Prostate gland (tissue), 2 donors: ENCODE measurements at places on chromosomes 5 and 9. TPM values are rescaled to one million over a fixed set of nuclear protein-coding genes. Genes with fewer than 3 reads are reported as not detected.

CCDC180 gene
- total RNA-seq: 1.6 TPM

DNA sequence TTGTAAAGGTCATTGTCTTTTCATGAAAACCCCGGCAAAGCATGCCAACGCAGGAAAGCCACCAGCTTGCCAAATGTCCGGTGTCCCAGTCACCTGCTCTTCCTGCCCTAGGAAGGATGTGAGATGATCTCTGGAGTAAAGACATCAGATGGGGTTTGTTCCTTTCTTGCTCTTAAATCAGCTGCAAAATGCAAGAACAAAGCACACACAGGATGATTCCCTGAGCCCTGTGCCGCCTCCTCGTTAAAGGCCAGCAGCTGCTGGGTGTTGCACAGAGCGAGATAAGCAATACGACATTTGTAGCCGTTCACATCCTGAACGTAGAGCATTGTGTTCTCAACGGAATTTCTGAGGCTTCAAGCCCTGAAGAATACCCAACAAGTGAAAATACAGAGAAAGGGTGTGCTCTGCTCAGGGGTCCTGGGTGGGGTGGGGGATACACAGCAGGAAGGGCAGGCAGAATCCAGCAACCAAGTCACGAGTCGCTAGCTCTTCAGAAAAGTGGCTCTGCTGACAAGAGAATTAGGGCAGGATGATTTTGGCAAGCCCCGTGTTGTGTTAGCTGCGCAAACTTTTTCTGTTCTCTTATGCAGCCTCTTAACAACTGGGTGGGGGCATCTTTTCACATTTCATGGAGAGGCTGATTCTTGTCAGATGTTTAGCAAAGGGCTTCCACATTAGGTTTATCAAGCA is 229.2 kb upstream of the MAP3K1 start:
- H3K27ac ChIP-seq: peak overlapping the region; percentile 44
- H3K27me3 ChIP-seq: no peaks in the 10 kb centered on the region
- H3K4me3 ChIP-seq: no peak overlapping the region
- H3K4me1 ChIP-seq: no peaks in the 10 kb centered on the region
- H3K36me3 ChIP-seq: no peaks in the 10 kb centered on the region
- peak; percentile 47 for DNase-seq

- no peak overlapping the region for H3K27ac ChIP-seq
- H3K27me3 ChIP-seq: no peaks in the 10 kb centered on the region
- H3K4me1 ChIP-seq: peaks cover 3% of the 10 kb centered on the region
- H3K36me3 ChIP-seq: no peaks in the 10 kb centered on the region
- no peak for DNase-seq
Observed at GRCh38 chr5:72510610-72511181, 3.5 kb upstream of the ZNF366 start.

GRCh38 chr5:169098331-169099121 is 202.4 kb downstream of the SLIT3 start:
- H3K27ac ChIP-seq: no peak overlapping the region
- no peak overlapping the region for H3K4me3 ChIP-seq
- H3K27me3 ChIP-seq: no peaks in the 10 kb centered on the region
- H3K4me1 ChIP-seq: no peaks in the 10 kb centered on the region
- no peak for DNase-seq

GRCh38 chr9:80932947-80933780 is 756.2 kb downstream of the TLE1 start:
- peak; percentile 19 for DNase-seq
- H3K27me3 ChIP-seq: no peaks in the 10 kb centered on the region
- H3K27ac ChIP-seq: peak overlapping the region; percentile 4
- no peak overlapping the region for H3K4me3 ChIP-seq
- no peaks in the 10 kb centered on the region for H3K36me3 ChIP-seq
- no peaks in the 10 kb centered on the region for H3K4me1 ChIP-seq

BARHL1 gene
- not detected for total RNA-seq

DNA sequence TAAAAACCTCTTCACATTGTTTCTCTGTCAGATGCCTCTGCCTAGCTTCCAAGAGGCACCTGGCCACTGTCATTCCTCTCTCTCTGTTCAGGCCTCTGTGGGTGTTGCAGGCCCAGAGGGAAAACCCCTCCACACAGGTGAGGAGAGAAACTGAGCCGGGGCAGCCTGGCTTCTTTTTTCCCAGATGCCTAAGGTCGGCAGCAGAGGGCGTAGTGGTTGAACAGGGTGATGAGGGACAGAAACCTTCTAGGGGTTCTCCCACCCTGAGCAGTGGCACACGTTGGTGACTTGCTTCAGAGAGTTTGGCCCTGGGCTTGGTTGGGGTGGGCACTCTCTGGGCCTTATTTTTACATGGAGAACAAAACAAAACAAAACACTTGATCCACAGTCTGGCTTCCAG is 12.2 kb downstream of the IL9 start:
- H3K27ac ChIP-seq: no peak overlapping the region
- no peaks in the 10 kb centered on the region for H3K4me1 ChIP-seq
- no peaks in the 10 kb centered on the region for H3K36me3 ChIP-seq
- DNase-seq: no peak

DNA sequence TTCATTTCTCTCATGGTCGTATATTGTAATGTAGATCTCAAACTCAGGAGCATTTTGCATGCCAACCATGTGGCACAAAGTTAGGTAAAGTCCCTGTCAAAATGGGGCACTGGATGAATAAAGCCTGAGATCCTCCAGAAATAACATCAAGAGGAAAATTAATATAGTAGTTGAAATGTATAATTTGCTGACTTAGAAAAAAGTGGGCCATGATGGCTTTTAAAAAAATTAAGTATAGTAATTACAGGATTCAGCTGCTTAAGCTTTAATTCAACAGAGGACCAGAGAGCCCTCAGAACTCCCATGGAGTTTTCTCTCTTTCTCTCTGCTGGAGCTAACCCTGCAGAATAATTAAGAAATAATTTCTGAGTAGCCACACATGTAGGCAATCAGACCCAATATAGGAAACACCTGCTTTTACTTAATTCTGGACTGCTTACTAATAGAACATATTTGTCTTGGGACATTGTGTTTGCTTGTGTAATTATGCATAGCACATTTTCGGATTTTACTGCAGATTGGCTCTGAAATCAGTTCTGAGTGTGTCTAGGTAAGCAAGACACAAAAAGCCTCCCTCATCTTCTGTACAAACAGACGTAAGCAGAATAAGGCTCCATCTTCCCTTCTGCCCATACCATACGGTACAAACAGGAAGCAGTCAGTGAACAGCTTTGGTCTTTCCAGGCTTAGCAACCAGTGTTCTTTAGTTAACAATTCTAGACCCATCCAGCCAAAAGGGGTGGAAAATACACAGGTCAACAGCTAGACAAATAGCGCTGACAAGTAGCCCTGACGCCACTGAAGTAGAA is 26.5 kb upstream of the PCSK1 start:
- no peaks in the 10 kb centered on the region for H3K27me3 ChIP-seq
- H3K4me3 ChIP-seq: no peak overlapping the region
- no peak for DNase-seq
- H3K36me3 ChIP-seq: no peaks in the 10 kb centered on the region
- no peak overlapping the region for H3K27ac ChIP-seq

DNA sequence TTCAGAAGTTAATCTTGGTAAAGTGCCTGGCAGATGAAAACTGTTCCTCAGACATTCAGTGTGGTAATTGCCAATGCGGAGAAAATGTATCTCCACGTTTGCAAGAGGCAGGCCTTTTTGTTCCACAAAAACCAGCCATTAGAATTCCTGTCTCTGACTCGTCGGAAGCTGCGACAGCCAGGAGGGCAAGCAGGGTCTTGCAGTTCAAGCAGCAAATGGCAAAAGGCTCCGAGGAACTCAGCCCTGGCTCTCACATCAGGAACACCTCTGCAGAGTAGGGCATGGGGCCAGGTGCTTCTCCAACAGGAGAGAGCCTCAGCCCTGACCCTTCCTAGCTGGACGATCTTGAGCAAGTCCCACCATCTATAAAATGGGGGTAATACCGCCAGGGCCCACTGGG is 69.0 kb upstream of the CPLX2 start:
- H3K27me3 ChIP-seq: peaks cover 2% of the 10 kb centered on the region
- H3K36me3 ChIP-seq: no peaks in the 10 kb centered on the region
- no peak overlapping the region for H3K4me3 ChIP-seq
- peaks cover under 1% of the 10 kb centered on the region for H3K4me1 ChIP-seq
- DNase-seq: peak; percentile 8

BTNL3 gene
- total RNA-seq: not detected

DNA sequence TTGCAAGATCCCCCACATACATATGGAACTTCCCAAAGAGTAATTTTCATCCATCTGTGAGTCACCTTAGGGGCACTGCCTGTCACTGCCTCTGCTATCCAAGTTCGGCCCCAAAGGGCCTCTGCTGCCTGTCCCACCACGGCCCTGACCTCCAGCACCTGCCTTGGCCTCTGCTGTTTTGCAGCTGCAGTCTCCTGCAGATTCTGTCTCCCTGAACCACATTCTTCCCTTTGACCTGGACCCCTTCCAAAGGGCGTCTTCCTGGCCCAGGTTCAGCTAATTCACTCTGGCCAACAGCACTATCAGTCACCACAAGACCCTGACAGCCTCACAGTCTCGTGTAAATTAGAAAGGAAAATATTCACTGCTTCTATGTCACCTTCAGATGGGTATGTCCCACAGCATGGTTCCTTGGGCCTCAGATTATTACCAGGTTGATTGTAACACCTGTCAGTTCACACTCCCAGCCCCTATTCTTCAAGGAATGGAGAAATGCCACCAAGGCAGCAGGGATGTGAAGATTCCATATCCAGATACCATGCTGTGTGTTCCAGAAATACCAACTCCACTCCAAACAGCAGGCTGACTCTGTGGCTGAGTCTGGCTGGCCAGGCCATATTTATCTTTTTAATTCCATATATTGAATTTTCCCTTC is 479.3 kb downstream of the ARHGEF28 start:
- peak overlapping the region; percentile 45 for H3K27ac ChIP-seq
- no peak overlapping the region for H3K4me3 ChIP-seq
- H3K36me3 ChIP-seq: no peaks in the 10 kb centered on the region
- peaks cover 5% of the 10 kb centered on the region for H3K4me1 ChIP-seq

DNA sequence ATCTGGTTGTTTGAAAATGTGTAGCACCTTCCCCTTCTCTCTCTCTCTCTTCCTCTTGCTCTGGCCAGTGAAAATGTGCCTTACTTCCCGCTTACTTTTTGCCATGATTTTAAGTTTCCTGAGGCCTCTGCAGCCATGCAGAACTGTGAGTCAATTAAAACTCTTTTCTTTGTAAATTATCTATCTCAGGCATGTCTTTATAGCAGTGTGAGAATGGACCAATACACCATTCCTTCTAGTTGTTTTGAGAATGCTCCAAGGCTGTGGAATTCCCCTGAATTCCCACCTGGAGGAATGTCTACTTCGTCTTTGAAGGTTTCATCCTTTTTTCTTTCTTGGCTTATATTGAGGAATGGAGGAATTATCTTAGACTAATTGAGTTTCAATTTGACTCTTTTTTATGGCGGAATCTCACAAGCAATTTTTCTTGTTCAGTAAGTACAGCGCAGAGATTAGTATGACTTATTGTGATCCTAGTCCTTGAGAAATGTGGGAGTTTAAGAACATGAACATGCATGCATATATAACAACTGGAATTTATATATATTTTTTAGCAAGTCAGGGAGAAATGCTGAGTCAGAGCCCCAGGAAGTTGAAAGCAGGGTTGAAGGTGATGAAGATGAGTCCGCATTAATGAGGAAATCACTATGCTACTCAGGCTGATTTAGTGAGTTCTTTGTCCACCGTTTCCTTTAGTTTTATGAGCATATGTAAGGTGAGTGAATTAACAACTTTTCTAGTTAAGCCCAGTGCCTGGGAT is 488.1 kb upstream of the ADAMTS16 start:
- H3K27ac ChIP-seq: no peak overlapping the region
- no peaks in the 10 kb centered on the region for H3K4me1 ChIP-seq
- H3K36me3 ChIP-seq: no peaks in the 10 kb centered on the region
- no peaks in the 10 kb centered on the region for H3K27me3 ChIP-seq

DNA sequence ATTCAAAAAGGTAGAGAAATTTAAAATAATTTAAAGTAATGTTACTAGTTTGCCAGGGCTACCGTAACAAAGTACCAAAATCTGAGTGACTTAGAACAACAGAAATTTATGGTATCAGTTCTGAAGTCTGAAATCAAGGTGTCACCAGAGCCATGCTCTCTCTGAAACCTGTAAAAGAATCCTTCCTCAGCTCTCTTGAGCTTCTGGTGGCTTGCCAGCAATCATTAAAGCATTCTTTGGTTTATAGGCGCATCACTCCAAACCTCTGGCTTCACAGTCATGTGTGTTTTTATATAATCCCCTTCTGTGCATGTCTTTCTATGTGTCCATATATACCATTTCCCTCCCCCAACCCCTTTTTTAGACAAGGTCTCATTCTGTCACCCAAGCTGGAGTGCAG is 220.3 kb downstream of the COX7C start:
- no peak overlapping the region for H3K4me3 ChIP-seq
- H3K27me3 ChIP-seq: no peaks in the 10 kb centered on the region
- no peaks in the 10 kb centered on the region for H3K4me1 ChIP-seq
- no peaks in the 10 kb centered on the region for H3K36me3 ChIP-seq
- DNase-seq: no peak

DNA sequence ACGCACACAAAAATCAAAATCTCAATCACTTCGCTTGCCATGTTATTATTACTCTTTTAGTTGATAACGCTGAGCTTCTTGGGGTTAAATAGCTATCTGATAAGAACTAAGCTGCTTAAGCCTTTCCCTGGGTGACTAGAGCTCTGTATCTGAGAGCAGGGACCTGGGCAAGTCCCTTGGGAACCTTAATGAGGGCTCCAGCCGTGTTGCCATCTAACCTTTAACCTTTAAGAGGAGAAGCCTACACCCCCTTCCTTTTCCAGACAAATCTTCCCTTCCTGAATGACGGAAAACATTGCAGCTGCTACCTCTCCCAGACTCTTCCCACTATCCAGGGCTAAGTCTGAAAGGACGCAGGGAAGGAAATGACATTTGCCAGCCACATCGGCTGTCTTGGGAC is 216.5 kb upstream of the RAI14 start:
- no peaks in the 10 kb centered on the region for H3K4me1 ChIP-seq
- DNase-seq: no peak
- no peaks in the 10 kb centered on the region for H3K27me3 ChIP-seq
- no peak overlapping the region for H3K4me3 ChIP-seq
- no peaks in the 10 kb centered on the region for H3K36me3 ChIP-seq
- no peak overlapping the region for H3K27ac ChIP-seq

DNA sequence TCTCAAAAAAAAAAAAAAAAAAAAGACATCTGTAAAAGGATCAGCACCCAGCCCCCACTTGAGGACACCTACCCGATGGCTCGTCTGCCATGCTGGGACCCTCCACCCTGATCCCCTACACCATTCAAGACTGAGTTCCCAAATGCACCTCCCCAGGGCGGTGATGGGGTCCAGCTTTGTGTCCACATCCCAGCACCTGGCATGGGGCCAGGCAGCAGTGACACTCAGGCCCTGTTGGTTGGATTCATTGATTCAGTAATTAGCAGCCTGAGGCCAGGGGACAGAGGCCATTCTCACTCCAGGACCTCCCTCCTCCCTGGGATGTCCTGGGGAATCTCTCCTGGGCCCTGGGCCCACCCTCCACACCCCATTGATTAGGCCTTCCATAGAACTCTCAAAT is 88.8 kb upstream of the RUFY1 start:
- no peaks in the 10 kb centered on the region for H3K4me1 ChIP-seq
- H3K27me3 ChIP-seq: no peaks in the 10 kb centered on the region

- no peaks in the 10 kb centered on the region for H3K27me3 ChIP-seq
- H3K4me1 ChIP-seq: no peaks in the 10 kb centered on the region
- no peak overlapping the region for H3K27ac ChIP-seq
- no peak overlapping the region for H3K4me3 ChIP-seq
- DNase-seq: no peak
- H3K36me3 ChIP-seq: no peaks in the 10 kb centered on the region
Observed at GRCh38 chr5:147560718-147561331, 51.0 kb upstream of the DPYSL3 start.

- H3K4me3 ChIP-seq: no peak overlapping the region
- H3K36me3 ChIP-seq: no peaks in the 10 kb centered on the region
- DNase-seq: no peak
- no peaks in the 10 kb centered on the region for H3K27me3 ChIP-seq
- no peak overlapping the region for H3K27ac ChIP-seq
- H3K4me1 ChIP-seq: no peaks in the 10 kb centered on the region
Observed at GRCh38 chr5:124537107-124537506, 209.3 kb downstream of the ZNF608 start.
